ACHN (cell line): ENCODE measurements at places on chromosomes 11 and 22.

DNA sequence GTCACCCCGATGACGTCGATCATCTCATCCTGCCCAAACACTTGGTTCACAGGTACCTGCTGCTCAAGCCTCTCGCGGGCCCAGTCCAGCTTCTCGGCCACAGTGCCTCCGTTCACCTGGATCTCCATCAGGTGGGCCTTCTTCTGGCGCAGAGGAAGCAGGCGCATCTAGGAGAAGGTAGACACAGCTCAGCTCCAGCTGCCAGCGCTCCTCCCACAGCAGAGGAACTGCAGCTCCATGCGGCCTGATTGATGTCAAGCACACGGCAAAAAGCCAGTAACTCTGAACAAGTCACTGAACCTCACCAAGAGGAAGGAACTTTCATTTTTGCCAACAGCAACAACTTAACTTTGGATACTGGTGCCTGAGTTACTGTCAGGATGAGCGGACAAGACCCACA, 4.0 kb downstream of the RPL3 start:
- no peak for DNase-seq

- DNase-seq: peak; percentile 51
Measured at GRCh38 chr11:8025816-8026215, 38.7 kb downstream of the EIF3F start.

DNA sequence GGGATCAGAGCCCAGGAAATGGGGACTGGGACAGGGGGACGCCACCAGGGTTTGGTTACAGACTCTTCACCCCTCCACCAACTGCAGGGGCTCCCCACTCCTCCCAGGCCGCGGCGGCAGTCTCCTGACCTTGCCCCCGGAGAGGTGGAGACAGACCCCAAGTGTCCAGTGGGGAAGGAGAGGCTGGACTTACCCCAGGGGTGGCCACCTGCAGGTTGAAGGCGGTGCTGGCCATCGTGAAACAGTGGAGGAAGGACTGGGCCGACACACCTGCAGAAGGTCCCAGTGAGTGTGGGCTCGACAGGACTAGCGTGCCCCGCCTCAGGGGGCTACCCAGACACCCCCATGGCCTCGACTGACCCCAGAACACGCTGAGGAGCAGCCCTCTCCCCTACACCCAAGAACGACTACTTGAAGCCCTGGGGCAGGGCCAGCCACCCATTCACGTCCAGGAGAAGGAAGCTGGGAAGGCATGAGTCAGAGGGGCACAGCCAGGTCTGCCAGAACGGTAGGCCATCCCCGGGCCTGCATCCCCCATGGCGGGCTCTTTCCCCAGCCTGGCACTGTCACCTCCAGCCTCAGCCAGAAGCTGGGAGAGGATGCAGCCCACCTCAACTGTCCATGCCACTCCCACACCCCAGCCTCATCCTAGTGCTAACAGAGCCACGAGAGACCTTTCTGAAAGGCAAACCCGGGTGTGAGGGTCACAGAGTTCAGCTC, 2.3 kb downstream of the GATD1 start:
- DNase-seq: no peak

DNA sequence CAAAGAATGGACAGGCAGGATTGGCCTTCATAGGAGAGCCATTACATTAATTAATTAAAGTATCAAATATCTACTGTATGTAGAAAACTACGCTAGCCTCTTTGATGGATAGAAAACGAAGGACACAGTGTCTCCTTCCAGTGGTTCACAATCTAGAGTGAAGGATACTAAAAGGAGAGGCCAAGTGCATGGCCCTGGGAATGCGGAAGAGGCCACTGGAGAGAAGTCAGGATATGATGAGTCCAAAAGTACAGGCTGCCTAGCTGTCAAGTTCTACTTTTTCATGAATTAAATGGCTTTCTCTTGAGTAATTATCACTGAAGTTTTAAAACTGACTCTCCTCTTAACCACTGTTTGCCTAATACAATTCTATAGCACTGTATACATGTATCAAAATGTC, 41.9 kb downstream of the ATG16L2 start:
- no peak for DNase-seq

DNA sequence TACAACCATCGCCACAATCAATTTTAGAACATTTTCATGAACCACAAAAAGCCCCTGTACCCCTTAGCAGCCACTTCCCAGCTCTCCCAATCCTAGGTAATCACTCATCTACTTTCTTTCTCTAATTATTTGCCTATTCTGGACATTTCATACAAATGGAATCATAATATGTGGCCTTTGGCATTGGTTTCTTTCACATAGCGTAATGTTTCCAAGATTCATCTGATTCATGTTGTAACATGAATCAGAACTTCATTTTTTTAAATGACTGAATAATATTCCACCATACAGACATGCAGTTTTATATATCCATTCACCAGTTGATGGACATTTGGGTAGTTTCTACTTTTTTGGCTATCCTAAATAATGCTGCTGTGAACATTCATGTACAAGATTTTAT, 56.2 kb upstream of the RCN1 start:
- no peak for DNase-seq

DNA sequence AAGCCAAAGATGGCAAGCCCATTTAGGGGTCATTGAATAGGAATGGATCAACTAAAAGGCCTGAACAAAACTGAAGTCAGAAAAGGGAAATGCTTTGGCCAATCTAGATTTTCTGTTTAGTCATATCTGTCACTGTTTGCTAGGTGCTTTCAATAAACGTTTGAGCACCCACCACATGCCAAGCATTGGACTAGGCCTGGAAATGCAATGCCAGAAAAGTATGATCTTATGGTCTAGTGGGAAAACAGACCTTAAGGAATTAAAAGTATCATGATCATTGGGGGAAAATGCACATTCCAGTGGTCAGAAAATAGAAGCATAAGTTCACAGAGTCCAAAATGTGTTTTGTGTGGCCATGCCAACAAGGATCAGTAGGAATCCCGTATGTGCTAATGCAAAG, 76.8 kb upstream of the BIRC3 start:
- DNase-seq: no peak

- no peak for DNase-seq
Measured at GRCh38 chr22:36317658-36318271, 64.8 kb downstream of the APOL1 start.

DNA sequence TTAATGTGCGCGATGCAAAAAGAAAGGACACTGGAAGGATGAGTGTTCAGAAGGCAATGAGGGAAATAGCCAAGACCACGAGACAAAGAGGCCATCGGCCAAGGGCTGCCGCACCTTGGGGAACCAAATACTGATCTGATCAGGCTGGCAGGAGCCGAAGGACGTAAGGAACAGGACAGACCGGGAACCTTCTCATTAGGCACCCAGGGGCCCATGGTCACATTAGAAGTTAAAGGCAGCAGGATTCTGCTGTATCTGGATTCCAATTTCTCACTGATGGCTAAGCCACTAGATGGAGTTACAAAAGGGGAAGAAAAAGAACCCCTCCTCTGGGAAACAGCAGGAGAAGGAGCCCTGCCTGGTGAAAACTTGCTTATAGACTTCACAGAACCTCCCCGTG, 28.8 kb upstream of the CPT1A start:
- no peak for DNase-seq
